ENCODE measurements at places on chromosomes 4 and X.

- DNase-seq: no peak
Observed at GRCh38 chr4:6888506-6889071, 21.0 kb upstream of the TBC1D14 start.

GRCh38 chr4:26812049-26812714, 48.5 kb upstream of the STIM2 start:
- peak; percentile 17 for DNase-seq

DNA sequence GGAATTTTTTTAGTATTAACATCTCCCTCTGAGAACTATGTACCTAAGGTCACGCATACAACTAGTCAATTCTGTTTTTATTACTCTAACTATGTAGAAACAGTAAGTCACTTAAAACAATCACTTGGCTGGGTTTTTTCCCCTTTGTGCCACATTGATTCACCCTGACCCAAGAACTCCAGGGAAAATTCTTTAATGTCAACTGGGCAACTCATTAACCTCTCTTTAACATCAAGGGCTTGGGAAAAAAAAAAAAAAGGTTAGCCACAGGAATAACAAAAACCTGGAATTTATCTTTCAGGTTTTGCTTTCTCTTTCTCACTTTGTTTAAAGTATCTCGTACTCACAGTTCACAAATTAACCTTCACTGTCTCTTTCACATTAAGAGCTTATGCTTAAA, 8.1 kb downstream of the RPL9 start:
- no peak for DNase-seq

DNA sequence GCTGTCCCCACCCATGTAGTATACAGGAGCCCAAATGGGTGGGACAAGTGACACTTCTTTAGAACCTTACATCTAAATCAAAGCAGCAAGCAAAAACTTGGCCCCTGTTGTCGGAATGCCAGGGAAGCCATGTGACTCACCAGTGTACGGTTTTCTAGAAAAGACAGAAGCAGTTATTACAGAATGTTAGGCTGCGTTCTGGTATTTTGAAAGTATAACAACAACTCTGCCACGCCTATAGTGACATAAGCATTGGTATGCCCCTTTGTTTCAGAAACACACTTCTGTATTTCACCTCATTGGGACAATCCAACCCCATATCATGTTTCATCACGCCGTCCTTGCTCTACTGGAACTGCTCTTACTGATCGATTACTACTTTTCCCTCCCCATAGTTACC, 14.8 kb downstream of the PDHA1 start:
- DNase-seq: no peak

DNA sequence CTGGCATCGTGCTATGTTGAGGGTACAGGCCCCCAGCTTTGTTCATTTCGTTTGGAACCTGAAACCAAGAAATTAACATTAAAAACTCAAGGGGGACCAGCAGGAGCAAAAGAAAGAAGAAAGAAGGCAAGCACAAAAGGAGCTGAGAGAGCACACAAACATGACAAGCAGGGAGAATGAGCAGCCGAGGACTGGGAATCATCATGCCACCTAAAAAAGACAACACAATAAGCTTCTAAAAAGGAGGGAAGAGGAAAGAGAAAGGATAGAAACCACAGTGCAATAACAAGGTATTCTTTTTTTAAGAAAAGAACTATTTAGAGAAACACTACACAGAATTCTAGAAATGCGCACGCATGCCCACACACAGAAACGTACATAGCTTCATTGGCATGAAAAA, 103.2 kb upstream of the FAM9B start:
- DNase-seq: no peak

DNA sequence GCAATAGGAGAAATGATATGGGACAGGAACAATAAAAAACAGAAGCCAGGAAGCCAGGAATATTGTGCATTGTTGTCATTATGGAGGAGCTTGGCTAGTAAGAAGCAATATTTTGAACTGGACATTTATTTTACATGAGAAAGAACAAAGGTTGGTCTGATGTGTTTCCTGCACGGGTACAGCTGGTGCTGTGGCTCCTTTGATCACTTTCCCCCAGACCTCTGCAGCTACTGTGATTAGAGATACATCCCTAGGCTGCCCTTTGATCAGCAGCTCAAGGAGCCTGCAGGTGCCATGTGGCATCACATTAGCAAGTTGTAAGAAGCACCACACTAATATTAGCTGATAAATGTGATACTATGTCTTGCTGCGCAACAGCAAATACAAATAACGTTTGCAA, 2.5 kb downstream of the PDGFC start:
- DNase-seq: no peak

DNA sequence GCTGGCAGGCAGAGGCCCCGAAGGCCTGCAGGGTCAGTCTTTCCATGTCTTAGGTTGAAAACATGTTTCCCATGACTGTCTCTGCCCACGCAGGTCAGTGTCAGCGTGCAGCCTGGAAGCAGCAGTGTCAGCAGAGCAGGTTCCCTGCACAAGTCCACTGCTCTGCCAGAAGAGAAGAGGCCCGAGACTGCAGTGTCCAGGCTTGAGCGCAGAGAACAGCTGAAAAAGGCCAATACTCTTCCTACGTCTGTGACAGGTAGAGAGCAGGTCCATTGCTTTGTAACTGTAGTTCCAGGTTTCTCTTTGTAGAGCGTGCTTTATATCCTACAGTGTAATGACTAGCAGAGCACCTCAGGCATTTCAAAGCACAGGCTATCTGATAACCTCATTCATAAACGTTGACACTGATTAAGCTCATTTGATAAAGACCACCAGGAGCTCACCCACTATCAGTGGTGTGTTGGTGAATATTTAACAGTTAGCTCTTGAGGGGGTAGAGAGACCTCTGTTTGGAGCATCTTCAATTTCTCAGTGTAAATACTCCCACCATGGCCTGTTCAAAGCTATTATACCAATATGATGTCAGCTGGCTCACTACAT, 63.2 kb downstream of the AASDH start:
- no peak for DNase-seq

GRCh38 chrX:124045109-124045508, 83.6 kb downstream of the STAG2 start:
- no peak for DNase-seq

DNA sequence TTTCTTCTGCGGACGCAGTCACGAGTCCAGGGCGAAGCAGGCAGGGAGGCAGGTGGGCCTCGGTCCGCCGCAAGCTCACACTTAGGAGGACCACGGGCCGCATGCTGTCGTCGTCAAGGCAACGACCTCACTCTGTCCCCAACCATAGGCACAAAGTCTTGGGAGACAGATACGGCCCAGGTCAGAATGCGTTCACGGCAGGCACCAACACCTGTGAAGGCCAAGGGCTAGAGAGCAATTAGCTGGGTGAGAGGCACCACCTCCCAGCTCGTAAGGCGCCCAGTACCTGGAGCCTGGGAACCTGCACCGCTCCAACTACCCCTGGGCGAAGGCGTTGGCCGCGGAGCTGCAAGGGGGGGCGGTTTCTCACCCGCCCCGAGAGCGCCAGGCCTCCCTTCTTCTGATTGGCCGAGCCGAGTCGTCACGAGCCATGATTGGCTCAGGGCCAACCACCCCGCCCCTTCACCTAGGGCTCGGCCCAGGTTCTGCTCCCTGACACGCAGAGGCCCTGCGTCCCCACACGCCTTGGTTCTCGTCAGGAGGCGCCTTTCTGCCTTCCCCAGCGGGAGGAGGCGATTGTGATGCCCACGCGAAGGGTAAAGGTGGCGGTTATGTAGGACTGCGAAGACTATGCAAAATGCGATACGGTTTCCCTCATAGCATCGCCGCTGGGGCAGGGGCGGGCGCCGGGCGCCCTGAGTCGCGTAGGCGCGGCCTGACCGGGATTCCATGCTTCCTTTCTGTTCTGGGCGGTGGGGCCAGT, at the start of gene CDKL2:
Gene CDKL2, minus strand, starts transcription at position 355 of the 763 bp plus-strand sequence. CDS start 4,540 bp downstream, outside the sequence.
- peak; percentile 94 for DNase-seq

DNA sequence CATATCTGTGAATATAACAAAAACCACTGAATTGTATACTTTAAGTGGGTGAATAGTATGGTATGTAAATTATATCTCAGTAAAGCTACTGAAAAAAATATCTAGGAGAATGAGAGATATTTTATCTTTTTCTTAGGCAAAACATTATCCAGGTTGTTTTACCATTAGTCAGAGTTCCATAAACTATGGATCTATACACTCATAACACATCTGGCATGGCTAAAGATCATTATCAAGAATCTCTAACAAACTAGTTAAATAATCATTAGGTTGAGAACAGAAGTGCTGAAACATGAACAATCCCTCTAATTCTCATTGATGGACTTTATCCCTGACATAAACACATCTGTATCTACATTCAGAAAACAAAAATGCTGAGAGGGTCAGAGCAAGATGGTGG, 15.6 kb downstream of the MED14 start:
- DNase-seq: no peak

GRCh38 chrX:37679888-37680287, 5.7 kb upstream of the XK start:
- DNase-seq: no peak

DNA sequence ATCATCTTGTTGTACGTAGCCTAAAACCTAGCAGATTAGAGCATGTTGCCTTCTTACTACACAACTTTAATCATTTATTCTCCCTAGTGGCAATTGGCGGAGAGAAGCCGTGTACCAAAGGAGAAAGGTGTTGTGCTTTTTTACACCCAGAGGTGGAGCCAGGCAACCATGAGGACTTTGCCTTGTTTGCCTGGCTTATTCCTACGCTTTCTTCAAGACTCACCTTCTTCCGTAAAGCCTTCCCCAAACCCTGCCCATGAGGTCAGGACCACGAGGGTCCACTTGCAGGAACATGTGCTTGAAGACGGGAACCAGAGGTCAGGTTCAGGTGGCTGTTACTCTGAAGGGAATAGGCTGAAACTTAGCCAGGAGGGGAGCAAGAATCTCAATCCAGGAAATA, 290.5 kb downstream of the RAB28 start:
- DNase-seq: no peak
